ENCODE measurements at places on chromosomes 4 and X.

GRCh38 chr4:170529748-170530722, 440.3 kb upstream of the AADAT start:
- no peak for DNase-seq

GRCh38 chrX:15143050-15143824, 126.6 kb downstream of the ASB9 start:
- DNase-seq: peak; percentile 34

DNA sequence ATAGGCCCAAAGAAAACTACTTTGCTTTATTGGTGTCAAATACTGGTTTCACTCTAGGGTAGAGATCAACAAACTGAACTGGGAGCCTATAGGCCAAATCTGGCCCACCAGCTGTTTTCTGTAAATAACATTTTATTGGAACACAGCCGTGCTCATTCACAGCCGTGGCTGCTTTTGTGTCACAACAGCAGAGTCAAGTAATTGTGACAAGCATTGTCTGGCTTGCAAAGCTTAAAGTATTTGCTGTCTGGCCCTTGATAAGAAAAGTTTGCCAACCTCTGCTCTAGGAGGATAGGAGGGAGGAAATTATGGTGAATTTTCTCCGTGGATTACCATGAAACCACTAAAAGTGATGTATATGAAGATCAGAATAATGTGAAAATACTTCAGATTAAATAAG, 53.4 kb downstream of the GPAT3 start:
- no peak for DNase-seq

DNA sequence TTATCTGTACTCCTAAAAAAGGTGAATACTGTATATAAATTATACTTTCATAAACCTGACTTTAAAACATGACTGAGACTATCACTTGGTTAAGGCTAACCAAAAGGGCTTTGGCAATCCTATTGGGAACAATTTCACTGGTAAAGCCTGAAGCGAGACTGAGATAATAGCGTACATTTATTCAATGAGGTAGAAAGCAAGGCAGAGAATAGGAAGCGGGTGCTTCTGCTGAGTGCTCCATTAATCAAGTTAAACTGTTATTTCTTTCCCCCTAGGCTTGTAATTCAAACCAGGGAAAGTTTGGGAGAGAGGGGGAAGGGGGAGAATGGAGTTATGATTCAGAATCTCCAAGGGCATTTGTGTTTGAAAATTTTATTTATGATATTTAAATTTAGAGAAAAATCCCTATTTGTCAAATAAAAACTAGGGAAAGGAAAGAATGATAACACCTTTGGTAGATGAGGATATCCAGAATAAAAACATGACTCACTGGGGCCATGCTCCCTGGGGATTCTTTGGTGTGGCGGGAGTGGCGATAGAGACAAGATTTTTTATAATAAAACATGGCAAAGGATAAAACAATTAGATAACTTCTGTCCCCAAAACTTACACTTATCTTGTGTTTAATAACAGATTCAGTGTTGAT, 34.6 kb upstream of the SORBS2 start:
- DNase-seq: no peak

DNA sequence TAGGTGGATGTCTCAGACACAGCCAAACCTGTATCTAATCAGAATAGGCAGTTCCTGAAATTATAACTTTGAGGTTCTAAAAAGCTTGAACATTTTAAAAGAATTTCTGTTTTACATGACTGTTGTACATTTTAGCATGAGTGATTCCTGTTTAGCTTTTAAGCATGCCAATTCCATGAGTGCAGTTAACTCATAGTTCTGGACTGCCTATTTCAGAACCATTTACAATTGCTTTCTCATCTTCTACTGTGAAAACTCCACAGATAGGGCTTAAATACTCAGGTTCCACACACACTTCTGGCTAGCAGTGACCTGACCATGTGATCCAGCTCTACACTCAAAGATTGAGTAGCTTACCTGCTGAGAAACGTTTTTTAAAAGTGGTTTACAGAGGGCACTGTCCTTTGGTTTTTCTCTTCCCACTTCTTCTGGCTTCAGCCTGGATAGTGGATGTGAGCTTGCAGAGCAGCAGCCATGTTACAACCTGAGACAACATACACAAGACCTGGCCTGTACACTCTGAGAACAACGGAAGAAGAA, 280.8 kb downstream of the ANKRD50 start:
- DNase-seq: peak; percentile 26

GRCh38 chr4:5954056-5954760, 61.3 kb upstream of the CRMP1 start:
- DNase-seq: no peak

GRCh38 chr4:67603310-67604028, 44.9 kb downstream of the STAP1 start:
- no peak for DNase-seq

GRCh38 chrX:45070116-45071007, 130.3 kb downstream of the DIPK2B start:
- peak; percentile 51 for DNase-seq

GRCh38 chr4:1410491-1411325, 4.5 kb upstream of the NKX1-1 start:
- peak; percentile 57 for DNase-seq

GRCh38 chr4:183783991-183784553, 121.0 kb upstream of the STOX2 start:
- DNase-seq: peak; percentile 11

DNA sequence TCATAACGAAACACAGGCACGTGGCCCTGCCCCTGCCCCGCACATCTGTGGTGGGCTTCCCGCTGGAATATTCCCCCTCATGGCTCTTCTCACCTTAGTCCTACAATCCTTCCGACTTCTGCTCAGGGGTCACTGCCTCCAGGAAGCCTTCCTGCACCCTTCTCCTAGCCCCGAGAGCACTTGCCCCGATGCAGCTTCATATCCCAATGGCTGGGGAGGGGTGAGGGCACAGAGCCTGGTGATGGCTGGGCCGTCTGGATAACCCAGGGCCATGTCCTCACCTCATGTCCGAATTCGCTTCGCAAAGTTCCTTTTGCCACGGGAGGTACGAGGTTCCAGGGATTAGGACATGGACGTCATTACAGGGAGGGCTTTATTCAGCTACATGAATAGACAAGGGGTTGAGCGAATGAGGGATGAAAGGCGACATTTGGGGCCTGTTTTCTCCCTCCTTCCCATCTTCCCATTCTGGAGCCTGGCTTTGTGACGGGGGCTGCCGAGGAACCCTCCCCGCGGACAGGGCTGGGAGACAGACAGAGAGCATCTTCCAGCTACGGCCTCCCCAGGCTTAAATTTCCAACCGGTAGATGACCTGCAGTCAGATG, 35.5 kb upstream of the HMX1 start:
- DNase-seq: no peak

GRCh38 chr4:48315728-48316630, 25.4 kb upstream of the SLAIN2 start:
- peak; percentile 72 for DNase-seq

GRCh38 chrX:136810493-136810892, 29.8 kb upstream of the ARHGEF6 start:
- DNase-seq: no peak

- DNase-seq: no peak
Observed at GRCh38 chrX:41265615-41266014, 68.3 kb upstream of the DDX3X start.

GRCh38 chr4:87953826-87954225, 21.7 kb upstream of the SPP1 start:
- DNase-seq: no peak

DNA sequence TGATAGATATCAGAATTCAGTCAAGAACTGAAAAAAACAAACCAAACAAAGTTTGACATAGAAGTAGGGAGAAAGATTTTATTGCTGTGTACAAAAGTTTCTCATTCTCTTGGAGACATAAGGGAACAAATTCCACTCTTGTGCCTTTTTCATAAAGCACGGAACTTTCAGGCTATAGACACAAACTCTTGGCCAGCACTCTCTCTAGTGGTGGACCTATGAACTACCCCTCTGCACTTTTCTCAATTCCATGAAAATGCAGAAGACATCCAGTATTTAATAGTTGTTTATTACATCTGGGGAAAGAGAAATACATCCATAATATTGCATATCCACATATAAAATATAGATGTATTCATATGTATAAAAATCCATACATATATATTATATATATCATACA, 291.6 kb upstream of the HS3ST1 start:
- DNase-seq: peak; percentile 26

- no peak for DNase-seq
Observed at GRCh38 chr4:7634661-7635251, 200.0 kb upstream of the PSAPL1 start.

DNA sequence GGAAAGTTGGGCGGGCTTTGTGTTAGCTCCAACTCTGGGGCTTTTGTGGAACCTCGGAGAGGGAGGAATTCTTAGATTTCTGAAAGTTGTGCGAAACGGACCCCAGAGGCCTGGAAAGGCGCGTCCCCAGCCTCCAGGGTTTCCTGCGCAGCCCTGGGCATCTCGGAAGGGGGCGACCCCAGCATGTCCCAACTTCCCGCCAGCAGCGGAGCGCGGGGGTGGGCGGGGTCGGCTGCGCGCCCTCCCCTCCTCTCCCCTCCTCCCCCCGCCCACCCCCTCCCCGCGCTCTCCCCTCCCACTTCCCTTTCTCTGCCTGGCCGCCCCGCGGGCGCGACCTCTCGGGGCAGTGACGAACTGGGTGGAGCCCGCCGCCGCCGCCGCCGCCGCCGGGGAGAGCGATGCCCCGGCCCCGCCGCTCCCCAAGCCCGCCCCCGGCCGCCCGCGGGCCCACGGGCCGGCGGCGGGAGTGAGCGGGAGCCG, 16.8 kb downstream of the PTTG2 start:
- peak; percentile 77 for DNase-seq

DNA sequence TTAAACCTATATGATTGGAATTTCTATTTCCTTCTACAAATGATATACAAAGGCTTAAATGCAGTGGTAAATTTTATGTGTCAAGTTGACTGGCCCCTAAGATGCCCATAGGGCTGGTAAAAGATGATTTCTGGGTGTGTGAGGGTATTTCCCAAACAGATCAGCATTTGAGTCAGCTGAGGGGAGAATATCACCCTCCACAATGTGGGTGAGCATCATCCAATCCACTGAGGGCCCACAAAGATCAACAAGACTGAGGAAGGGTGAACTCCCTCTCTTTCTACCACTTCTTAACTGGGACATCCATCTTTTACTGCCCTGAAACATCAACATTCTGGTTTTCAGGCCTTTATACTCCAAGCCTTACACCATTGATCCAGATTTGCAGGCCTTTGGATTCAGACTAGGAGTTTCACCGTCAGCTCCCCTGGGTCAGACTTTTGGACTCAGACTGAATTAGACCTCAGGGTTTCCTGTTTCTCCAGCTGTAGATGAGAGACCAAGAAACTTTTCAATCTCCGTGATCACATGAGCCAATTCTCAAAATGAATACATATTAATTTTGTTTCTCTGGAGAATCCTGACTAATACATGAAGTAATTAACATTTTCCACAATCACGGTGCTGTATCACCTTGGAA, 1020.7 kb upstream of the SLIT2 start:
- DNase-seq: no peak

DNA sequence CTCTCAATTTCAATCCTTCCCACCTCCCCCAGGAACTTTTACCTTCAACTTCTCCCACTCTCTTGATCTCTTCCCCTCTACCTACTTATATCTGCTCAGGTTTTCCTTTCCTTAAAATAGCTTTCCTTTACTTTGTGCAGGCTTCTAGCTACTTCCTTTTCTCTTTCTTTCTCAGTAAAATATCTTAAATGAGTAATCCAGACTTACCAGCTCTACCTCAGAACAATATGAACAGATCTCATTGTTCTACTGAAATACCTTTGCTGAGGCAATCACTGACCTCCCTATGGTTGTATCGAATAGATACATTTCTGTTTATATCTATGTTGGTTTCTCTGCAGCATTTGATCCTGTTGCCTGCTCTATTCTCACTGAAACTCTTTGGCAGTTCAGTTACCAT, 86.7 kb upstream of the WDR44 start:
- DNase-seq: no peak

DNA sequence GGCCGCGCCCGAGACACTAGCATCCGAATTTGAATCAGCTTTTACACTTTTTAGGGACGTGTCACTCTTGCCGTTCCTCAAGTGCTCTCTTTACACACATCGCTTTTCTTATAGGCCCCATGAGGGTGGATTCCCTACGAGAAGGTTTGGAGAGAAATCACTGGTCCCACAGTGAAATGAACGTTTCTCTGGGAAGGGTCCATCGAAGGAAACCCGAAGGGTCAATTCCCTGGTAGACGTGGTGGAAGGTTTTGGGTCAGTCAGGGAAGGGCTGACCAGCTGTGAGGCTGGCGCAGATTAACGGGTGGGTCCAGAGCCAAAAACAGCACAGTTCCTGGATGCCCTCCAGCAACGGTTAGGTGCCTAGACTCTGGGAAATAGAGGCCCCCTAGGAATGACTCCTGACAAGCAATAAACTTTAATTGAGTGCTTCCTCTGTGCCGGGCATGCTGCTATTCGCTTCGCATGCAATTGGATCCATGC, 35.9 kb downstream of the ETDC start:
- DNase-seq: peak; percentile 85

DNA sequence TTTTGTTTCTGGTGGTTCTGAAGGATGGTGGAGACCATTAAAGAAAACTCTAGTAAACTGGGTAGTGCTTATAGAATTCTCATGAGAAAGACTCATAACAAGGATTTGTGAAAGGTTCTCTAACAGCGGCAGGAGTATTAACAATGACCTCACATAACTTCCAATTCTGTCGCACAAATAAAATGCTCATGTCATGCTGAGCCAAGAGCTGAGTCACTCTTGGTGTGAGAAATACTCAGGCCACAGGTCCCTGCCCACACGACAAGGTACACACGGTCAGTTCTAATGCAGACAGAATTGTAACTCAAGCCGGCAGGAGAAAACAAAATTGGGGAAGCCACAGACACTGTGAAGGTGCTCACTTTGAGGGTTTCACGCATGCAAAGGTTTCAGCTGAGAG, 34.4 kb upstream of the C4orf50 start:
- DNase-seq: no peak

Data from EH (cell line).